ENCODE measurements at places on chromosomes 16 and 17.

- DNase-seq, result peak; percentile 50
Observed at GRCh38 chr17:27494192-27495091, 38.2 kb downstream of the KSR1 start.

DNA sequence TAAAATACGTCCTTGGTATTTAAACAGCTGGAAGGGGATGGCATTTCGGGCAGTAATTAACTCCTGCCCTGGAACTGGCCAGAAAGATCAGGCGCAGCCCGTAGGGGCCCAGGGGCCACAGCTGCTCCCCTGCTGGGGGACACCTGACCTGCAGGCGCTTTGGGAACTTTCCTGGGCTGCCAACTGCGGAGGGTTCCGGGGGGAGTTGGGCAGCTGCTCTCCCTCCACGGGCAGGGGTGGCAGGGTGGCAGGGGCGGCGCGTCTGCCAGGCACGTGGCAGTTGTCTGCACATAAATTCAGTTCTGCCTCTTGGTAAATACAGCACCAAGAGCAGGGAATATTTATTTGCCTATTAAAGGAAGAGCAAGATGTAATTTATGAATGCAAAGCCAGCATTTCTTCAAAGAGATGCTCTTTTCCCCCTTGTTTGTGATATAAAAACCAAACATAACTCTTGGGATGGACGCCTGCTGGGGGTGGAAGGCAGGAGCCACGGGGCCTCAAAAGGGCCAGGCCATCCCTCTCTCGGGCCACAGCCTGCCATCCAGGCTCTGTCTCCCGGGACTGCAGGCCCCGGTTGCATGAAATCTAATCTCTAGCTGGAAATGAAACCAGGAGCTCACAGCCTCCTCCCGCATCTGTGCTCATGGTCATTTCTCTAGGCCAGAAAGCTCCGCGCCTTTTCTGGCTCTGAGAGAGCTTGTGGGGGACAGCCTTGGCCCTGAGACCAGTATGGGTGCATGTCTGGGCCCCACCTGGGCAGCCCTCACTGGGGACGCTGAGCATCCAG is 29.9 kb upstream of the CHMP6 start:
- no peak for DNase-seq

DNA sequence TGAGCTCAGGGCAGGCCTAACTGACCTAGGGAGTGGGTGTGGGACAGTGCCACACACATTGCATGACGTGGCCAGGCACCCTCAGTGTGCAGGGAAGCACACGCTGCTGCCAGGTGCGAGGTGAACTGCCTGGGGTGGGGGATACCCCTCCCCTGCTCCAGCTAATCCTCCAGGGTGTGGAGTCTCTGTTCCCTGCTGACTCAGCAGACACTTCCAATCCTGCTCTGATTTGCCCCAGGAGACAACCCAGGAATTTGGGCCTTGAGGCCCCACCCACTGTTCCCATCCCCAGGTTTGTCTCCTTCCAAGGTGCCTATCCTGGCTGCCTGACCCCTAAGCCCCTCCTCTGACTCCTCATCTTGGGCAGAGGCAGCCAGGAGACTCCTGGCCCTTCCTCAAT is 10.7 kb downstream of the DLX3 start:
- no peak for DNase-seq

- peak; percentile 34 for DNase-seq
Observed at GRCh38 chr16:85612191-85612800, 826 bp upstream of the GSE1 start.

- no peak for DNase-seq
Observed at GRCh38 chr17:81992306-81993102, 15.1 kb downstream of the ASPSCR1 start.

GRCh38 chr16:71723537-71724319 is 773 bp downstream of the PHLPP2 start:
- peak; percentile 55 for DNase-seq

DNA sequence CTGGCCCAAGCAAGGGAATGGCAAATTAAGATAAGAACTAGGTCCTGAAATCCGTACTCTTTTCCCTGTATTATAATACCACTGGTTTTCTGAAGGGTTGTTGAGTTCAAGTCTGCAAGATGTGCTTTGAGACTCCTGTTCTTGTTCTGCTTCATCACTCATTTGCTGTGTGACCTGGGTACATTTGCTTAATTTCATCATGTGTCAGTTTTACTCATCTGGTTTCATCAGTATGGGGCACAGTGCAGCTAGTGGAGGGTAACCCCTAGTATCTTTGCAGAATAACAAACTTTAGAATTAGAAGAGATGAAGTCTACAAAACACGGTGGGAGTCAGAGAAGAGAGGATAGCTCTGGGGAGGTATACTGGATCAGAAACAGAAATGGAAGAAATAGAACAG is 21.9 kb upstream of the EFCAB13 start:
- DNase-seq, result no peak
